ENCODE measurements at places on chromosomes 11 and 22. TPM values are rescaled to one million over a fixed set of nuclear protein-coding genes. Genes with fewer than 3 reads are reported as not detected.

DNA sequence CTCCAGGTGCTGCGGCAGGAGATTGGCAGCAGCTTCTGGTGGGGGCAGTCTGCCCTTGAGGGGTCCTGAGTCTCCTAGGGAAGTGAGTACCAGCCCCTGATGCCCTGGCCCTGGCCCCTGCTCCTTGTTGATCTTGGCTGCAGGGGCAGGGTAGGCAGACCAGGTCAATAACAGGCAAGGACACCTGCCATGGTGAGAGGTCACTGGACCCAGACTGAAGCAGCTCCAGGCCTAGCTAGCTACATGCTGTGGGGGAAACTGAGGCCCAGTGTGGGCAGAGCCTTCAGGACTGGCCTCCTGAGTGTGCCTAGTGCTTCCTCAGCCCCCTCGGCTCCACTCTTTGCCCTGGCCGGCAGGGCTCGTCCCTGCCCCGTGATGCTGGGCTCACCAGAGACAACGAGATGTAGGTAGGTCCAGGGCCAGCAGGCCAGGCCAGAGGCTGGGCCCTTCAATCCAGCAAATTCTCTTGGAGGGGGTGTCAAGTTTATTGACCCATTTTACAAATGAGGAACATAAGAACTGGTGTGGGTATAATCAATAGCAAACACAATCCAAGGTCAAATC lies 20.4 kb downstream of the RTN4R start:
- DNase-seq, result no peak

DNA sequence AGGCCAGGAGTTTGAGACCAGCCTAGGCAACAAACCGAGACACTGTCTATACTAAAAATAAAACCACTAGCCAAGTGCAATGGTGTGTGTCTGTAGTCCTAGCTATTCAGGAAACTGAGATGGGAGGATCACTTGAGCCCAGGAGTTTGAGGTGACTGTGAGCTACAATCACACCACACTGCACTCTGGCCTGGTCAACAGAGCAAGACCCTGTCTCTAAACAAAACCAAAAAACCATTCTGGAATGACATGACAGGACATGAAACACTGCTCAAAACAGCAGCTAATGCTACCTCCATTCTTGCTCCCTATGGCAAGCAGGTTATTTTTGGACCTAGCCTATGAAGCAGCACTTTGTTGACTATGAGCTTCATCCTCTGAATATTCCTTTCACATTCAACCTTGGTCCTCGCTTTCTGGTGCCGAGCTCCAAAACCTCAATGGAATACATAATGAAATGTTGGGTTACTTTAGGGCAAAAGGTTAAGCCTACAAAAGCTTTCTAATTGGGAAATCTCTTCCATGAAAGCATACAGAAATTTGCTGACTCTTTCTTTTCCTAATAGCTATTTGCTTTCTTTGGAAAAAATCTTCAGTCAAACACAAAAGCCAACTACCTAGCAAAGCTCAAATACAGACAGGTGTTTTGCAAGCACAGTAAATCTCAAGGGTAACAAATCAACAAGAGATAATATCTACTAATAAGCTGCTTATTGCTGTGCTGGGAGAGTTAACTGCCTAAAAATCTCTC lies 21.1 kb downstream of the SIK3 start:
- no peak for DNase-seq

DNA sequence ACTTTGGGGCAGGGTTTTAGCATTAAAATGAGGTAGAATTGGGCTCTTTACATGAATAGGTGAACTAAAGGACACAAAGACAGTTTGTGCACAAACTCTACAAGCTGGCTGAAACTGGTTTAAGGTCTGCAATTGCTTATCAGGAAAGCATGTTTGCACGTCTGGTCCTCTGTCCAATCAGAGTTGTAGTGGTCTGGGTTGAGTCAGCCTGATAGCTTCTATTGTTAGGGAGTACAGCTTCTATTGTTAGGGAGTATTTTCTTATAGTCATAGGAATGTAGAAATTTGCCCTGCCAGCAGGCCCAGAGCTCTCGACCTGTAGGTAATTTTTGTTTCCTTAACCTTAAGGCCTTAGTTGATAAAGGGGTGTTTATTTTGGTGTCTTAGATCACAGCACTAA lies 1422.4 kb downstream of the LRRC4C start:
- DNase-seq, result no peak

GRCh38 chr11:6834021-6834420 lies 11.5 kb upstream of the OR10A5 start:
- DNase-seq, result no peak

HORMAD2 gene
- not detected for total RNA-seq

ZBTB16 gene
- 19.5 TPM for total RNA-seq

- DNase-seq, result no peak
These were observed 3.2 kb upstream of the WNT11 start for GRCh38 chr11:76209375-76209972.

- DNase-seq, result no peak
These were observed 119.8 kb upstream of the ANO1 start for GRCh38 chr11:69958308-69958707.

GRCh38 chr11:71209656-71210055 lies 42.7 kb downstream of the SHANK2 start:
- DNase-seq, result no peak

GRCh38 chr11:58898106-58898505 lies 41.2 kb upstream of the GLYATL1 start:
- DNase-seq, result no peak

GRCh38 chr11:133579165-133580031 lies 47.1 kb upstream of the OPCML start:
- DNase-seq, result no peak

HBB gene
- total RNA-seq, result not detected

ADSL gene
- total RNA-seq, result 86.2 TPM

DNA sequence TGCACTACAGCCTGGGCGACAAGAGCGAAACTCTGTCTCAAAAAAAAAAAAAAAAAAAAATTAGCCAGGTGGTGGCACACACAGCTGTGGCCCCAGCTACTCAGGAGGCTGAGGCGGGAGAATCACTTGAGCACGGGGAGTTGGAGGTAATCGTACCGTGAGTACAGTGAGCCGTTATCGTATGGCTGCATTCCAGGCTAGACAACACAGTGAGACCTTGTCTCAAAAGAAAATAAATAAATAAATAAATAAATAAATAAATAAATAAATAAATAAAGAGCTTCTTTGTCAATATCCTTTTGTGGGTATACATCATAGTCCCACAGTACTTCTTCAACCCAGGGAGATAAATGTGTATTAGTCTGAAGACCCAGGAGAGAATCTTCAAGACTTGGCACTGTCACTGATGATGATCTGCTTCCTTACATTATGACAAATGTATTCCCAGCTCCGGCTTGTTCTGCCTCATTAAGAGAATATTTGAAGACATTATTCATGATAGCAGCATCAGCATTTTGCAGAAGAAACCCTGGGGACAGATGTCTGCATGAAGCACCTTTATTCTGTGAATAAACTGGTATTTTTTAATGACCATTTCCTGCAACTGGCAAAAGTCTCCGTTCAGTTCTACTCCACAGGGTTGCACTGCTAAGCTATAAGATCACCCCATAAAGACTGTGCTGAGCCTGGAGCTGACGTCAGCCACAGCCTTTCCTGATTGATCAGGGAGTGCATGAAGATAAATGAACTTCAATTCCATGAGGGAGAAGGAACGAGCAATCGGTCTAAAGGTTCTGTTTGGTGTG lies 1.6 kb upstream of the ACY3 start:
- DNase-seq, result no peak

RASD2 gene
- total RNA-seq, result not detected

DNA sequence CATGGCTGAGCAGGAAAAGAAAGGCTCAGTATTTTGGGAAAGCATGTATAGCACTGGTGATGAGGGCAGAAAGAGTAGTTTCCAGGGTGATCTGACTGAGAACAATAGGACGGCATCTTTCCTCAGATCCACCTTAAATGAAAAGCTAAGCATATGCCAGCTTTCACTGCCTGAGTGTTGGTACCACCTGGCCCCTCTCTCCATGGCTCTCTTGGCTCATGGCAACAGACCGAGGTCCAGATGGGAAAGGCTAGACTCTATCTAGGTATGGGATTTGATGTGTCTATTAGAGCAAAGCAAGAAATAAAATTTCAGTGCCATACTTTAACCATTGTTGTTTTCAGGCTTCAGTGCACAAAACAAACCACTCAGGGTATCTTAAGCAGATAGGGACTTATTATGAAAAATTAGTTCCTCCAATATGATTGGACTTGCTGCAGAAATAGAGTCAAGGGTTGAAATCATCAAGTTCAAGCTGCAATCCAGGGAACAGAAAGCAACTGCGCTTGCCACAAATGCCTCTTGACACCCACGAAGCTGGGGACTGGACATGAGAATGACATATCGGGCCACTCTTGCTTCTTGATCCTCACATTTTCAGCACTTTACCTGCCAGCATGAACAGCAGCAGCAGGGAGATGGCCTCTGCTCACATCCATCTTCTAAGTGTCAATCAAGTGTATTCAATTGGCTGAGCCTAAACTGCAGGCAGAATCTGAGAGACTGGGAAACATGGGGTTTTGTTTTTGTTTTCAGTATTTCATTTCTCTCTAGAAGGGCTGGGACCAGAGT lies 64.0 kb upstream of the SNX19 start:
- DNase-seq, result no peak

- no peak for DNase-seq
These were observed 89.6 kb downstream of the SERGEF start for GRCh38 chr11:17923217-17923616.

DNA sequence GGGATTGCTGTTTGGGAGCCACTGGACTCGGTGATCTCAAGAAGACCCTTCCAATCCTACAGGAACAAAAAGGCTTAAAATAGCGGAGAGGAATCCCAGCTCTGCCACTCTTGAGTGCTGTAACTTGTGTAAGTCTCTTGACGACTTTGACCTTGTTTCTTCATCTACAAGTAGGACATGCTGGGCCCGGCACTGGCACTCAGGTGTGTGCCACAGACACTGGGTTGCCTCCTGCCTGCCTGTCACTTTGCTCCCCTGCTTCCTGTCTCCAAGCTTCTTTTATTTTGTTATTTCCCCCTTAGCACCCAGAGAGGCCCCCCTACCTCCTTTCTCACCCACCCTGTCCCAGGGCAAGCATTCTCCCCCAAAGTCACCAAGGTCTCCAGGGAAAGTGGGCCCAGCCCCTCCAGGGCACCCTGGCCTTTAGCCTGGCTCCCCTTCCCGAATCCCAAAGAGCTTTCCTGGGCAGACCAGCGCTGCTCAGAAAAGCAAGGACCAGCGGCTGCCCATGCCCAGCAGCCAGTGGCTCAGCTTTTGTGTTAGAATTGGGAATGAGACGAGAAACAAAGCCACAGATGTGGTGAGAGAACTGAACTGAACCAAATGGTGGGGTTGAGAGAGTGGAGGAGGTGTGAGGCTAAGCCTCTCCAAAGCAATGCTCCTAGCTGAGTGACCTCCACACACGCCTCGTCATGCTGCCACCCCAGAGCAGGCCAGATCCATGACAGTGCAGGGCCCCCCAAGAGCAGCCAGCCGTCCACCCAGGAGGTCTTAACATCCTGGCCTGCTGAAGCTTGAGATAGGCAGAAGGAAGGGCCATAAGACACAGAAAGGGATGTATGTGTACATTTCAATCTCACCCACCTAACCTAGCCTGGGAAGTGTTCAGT lies 4.5 kb downstream of the TRIM29 start:
- DNase-seq, result no peak

SYT13 gene
- not detected for total RNA-seq

DNA sequence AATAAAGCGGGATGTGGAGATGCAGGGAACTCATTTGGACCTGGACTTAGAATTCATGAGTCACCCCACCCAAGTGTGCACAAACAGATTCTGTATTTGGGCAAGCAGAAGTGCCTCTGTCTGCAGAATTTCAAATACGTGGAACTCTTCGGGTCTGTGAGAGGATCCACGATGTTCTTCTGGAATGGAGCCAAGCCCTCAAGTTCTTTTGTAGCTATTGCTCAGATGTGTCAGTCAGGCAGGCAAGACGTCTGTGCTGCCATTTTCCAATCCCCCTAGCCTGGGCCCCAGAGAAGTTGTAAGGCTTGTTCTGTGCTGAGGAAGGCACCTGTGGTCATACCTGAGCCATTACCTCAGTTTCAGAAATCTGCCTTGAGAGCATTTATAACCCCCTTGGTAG lies 132.8 kb upstream of the RASSF10 start:
- no peak for DNase-seq

- DNase-seq, result no peak
These were observed 52.2 kb downstream of the DNAJC24 start for GRCh38 chr11:31421820-31422219.
